Endodermal cell (in vitro differentiated cells): ENCODE measurements at places on chromosomes 16 and 17. TPM values are rescaled to one million over a fixed set of nuclear protein-coding genes. Genes with fewer than 3 reads are reported as not detected.

The KRT36 gene
- not detected in 3 replicates for total RNA-seq

- peaks cover 100% of the 10 kb centered on the region for H3K27me3 ChIP-seq
- no peak overlapping the region for H3K4me3 ChIP-seq
- H3K27ac ChIP-seq: no peak overlapping the region
- H3K36me3 ChIP-seq: no peaks in the 10 kb centered on the region
- peaks cover 9% of the 10 kb centered on the region for H3K4me1 ChIP-seq
These were observed 18.4 kb upstream of the HOXB13 start for GRCh38 chr17:48746916-48747444.

DNA sequence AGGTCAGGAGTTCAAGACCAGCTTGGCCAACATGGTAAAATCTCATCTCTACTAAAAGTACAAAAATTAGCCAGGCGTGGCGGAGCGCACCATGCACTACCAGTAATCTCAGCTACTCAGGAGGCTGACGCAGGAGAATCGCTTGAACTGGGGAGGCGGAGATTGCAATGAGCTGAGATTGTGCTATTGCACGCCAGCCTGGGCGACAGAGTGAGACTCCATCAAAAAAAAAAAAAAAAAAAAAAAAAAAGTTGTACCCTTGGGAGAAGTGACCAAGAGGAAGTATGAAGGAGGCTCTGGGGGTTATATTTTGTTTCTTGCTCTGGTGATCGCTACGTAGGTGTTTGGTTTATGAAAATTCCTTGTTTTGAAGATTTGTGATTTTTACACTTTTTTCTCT is 66.3 kb downstream of the LITAF start:
- DNase-seq: no peak
- no peaks in the 10 kb centered on the region for H3K36me3 ChIP-seq
- no peak overlapping the region for H3K4me3 ChIP-seq
- no peak overlapping the region for H3K27ac ChIP-seq

DNA sequence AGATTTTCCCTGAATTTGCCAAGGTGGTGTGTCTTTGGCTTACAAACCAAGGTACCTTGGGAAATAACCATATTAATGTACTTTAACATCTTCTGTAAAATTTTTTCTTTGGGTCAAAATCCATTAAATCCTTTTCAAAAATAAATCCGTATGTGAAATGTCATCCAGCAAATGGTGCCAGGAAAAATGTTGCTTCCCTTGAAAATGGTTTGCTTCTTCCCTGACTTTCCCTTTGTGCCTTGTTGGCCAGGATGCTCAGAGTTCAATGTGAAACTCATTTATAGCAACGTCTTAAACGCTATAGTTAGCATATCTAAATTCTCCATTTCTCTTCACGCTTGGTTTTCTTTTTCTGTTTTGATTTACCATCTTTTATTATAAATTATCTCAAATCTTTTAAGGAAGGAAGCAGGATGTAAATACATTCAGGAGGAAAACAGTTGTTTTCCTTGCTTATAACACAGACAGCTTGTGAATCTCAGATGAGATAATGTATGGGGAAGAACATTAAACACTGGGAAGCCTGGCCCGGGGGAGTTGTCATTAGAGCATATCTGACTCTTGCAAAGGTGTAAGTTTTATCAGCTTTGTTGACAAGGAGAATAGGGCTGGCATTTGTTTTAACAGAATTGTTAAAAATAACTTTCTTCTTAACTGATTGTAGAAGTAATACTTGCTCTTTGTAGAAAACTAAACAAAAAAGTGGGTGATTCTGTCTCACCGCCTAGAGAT is 42.1 kb downstream of the GPRC5B start:
- no peak overlapping the region for H3K27ac ChIP-seq
- H3K4me1 ChIP-seq: peaks cover 2% of the 10 kb centered on the region
- H3K36me3 ChIP-seq: no peaks in the 10 kb centered on the region
- H3K4me3 ChIP-seq: no peak overlapping the region
- DNase-seq: no peak

- no peaks in the 10 kb centered on the region for H3K27me3 ChIP-seq
- H3K36me3 ChIP-seq: no peaks in the 10 kb centered on the region
- no peaks in the 10 kb centered on the region for H3K4me1 ChIP-seq
- no peak overlapping the region for H3K4me3 ChIP-seq
- no peak for DNase-seq
These were observed 1151.9 kb upstream of the GOT2 start for GRCh38 chr16:59886021-59886420.

DNA sequence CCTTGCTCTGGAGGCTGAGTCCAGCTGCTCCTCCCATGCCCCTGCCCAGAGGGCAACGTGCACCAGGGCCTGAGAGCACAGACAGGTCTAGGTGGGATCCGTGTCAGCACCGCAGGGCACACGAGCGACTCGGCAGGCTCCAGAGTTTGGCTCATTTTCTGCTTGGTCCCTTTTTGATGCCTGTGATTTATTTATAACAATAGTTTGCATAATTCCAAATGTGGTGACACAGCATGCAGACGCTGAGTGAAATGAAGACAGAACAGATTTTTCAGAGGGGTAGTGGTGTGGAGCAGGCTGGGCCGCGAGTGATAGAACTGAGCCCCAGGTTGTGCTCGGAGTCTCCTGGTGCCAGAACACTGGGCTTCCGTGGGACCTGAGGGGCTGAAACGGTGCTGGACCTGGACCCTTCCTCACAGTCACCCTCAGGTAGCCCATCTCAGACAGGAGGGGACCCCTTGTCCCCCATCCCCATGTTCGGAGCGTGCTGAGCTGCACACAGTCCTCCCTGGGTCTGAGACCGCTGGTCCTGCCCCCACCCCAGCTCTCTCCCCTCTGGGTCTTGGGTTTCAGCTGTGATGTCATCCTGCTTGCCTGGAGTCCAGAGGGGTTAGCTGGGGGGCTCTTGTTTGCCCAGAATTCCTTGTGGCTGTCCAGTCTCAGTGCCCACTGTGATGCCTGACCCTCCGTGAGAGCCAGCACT is 95.9 kb downstream of the METRNL start:
- H3K4me1 ChIP-seq: peaks cover 4% of the 10 kb centered on the region
- peak; percentile 35 for DNase-seq

DNA sequence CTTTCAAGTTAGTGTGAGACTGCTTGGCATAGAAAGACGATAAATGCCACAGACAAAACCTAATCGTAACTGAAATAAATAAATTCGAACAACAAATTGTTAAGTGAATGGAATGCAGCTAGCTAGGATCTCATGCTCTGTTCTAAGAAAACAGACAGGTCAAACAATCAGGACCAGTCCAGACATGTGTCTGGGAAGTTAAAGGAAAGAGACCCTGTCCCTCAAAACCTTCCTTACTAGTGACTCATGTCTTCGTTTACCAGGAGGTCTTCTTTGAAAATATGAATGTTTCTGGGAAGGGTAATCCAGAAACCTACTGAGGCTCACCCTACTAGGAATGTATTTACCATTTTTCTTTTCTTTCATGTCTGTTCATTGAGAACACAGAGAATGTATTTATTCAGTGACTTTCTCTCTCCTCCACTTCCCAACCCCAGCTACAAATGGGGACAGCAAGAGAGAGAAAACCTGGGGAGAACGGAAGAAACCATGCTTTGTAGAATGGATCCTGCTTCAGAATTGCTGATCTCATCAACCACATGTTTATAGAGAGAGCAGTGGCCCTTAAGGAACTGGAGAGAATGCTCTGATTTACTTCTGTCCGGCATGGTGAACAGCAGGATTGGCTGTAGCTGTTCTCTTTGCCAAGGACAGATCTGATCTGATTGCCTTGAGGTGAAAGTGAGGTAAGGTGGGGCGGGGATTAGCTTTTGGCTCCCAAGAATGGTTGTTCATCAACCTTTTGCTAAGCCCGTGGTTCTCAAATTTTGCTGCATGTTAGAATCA is 39.4 kb upstream of the DHX8 start:
- H3K36me3 ChIP-seq: no peaks in the 10 kb centered on the region
- no peak for DNase-seq
- H3K4me3 ChIP-seq: peak overlapping the region; percentile 35
- H3K27me3 ChIP-seq: no peaks in the 10 kb centered on the region
- H3K27ac ChIP-seq: peak overlapping the region; percentile 62
- peaks cover 11% of the 10 kb centered on the region for H3K4me1 ChIP-seq

- H3K4me3 ChIP-seq: peak overlapping the region; percentile 87
- H3K27ac ChIP-seq: peak overlapping the region; percentile 8
- peaks cover 16% of the 10 kb centered on the region for H3K36me3 ChIP-seq
These were observed 639 bp downstream of the MIF4GD start for GRCh38 chr17:75270218-75270965.
